ENCODE measurements at places on chromosomes 5 and 9.

DNA sequence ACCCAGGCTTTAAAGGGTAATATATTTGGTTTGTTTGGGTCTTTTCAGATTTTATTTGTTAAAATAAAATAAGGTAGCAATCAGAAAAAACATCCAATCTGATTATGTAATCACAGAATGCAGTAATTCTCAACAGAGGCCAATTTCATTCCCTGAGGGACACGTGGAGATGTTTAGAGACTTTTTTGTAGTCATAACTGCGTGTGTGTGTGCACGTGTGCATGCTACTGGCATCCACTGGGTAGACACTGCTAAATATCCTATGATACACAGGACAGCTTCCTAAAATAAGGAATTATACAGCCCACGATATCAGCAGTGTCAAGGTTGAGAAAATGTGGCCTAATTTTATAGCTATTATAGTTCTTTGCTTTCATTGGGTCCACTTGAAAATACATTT, 180.8 kb upstream of the KLF9 start:
- no peak for DNase-seq

GRCh38 chr5:161380486-161380885, 166.0 kb downstream of the GABRB2 start:
- DNase-seq = no peak

DNA sequence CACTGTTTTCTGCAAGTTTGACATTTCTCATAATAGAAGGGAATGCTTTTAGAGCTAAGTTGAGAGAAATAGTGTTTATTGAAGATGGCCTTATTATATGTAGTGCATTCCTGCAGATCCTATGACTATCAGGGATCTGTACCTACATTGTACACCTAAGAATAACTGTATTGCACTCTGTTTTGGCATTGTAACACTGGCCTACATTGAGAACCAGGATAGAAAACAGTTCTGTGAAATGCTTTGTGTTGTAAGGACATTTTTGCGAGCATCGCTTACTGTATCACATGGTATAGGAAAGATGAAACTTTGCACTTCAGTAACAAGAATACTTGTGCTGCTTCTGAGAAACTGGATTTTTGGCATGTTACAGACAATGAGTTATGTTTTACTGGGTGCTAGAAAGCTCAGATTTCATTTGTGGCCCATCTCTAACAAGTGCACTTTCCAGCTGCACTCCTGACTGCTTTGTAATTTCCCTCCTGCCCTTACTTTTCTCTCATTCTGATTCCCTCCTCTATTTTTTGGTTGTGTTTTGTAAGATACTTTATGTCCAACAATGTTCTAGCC, 30.6 kb downstream of the C9orf85 start:
- DNase-seq = no peak

DNA sequence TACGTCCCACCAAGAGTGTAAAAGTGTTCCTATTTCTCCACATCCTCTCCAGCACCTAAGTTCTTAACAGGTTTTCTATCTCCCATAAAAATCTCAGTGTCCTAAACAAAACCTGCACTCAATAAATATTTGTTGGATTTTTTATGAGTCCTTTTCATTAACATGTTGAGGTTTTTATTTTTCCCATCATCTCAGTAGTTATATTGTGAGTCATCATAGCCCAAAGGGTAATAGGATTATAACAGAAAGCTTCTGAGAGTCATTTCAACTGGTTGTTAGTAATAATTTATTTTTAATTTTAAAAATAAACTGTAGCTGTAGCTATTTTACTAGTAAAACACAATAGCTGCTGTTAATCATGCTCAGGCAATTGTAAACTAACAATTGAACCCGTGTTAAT, 331.6 kb upstream of the SLC30A5 start:
- DNase-seq = no peak

GRCh38 chr9:87548159-87548558, 50.5 kb downstream of the DAPK1 start:
- DNase-seq = no peak
